Left ventricle myocardium inferior (tissue), 1 donor: ENCODE measurements at places on chromosomes 2 and 18.

GRCh38 chr2:6181525-6181924 is 489.3 kb downstream of the SOX11 start:
- no peak for DNase-seq

DNA sequence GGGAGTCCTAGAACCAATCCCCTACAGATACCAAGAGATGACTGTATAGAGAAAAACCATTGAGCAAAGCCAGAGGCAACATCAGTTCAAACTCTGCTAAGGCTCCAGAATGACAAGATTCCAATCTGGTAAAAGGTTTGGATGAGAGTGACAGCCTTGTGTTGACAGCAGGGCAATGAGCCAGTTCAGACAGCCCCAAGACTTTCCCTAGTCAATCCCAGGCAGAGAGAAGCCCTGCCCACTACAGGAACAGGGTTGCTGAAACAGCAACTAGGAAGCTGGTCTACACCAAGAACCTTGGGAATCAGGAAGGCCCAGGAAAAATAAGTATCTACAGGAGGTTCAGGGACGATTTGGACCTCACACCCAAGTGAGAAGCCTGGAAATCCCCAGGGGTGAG is 3.3 kb downstream of the PSTPIP2 start:
- no peak for DNase-seq

- DNase-seq = no peak
Measured at GRCh38 chr2:150528861-150529801, 41.7 kb upstream of the RND3 start.

- no peak for DNase-seq
Measured at GRCh38 chr2:164335947-164336346, 285.3 kb downstream of the GRB14 start.

- no peak for DNase-seq
Measured at GRCh38 chr18:68699043-68699442, 15.9 kb downstream of the TMX3 start.

- no peak for DNase-seq
Measured at GRCh38 chr2:215900843-215901242, 112.5 kb downstream of the MREG start.
